Adrenal gland (tissue), 19 donors: ENCODE measurements at places on chromosomes 6 and 20. TPM values are rescaled to one million over a fixed set of nuclear protein-coding genes. Genes with fewer than 3 reads are reported as not detected.
A peak's percentile ranks its signal among the peaks of the same experiment; 100 is the strongest.

The SLX4IP gene
- total RNA-seq, result 6.9 TPM

The SIRPD gene
- total RNA-seq, result not detected

The SIRPG gene
- total RNA-seq, result not detected

The IFNGR1 gene
- total RNA-seq, result 74.0 TPM

The OGFR gene
- 35.7 TPM for total RNA-seq

The MEA1 gene
- total RNA-seq, result 77.8 TPM

The MATN4 gene
- 0.06 TPM for total RNA-seq

The MUC21 gene
- not detected for total RNA-seq

The BCL2L1 gene
- 74.4 TPM for total RNA-seq

The WDR27 gene
- total RNA-seq, result 27.1 TPM

The ISM1 gene
- total RNA-seq, result 0.17 TPM

The RALY gene
- total RNA-seq, result 88.9 TPM

The NANP gene
- total RNA-seq, result 13.6 TPM

The MOXD1 gene
- 29.9 TPM for total RNA-seq

The CNBD2 gene
- 7.2 TPM for total RNA-seq

The ASCC3 gene
- total RNA-seq, result 32.6 TPM

The MYT1 gene
- total RNA-seq, result 0.61 TPM

DNA sequence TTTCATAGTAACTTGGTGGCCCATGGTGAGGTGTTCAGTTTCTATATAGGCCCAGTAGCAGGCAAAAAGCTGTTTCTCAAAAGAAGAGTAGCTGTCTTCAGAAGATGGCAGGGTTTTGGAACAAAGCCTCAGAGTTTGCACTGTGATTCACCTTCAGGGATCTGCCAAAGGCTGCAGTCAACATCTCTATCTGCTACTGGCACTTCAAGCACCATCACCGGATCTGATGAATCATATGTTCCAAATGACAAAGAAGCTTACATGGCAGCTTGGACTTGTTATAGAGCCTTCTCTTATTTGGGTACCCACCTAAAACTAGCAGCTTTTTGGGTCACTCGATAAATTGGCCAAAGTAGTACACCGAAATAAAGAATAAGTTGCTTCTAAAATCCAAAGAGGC lies 39.5 kb downstream of the PKIB start:
- H3K4me1 ChIP-seq, result no peaks in the 10 kb centered on the region
- H3K27ac ChIP-seq, result no peak overlapping the region
- H3K36me3 ChIP-seq, result no peaks in the 10 kb centered on the region
- H3K27me3 ChIP-seq, result no peaks in the 10 kb centered on the region

DNA sequence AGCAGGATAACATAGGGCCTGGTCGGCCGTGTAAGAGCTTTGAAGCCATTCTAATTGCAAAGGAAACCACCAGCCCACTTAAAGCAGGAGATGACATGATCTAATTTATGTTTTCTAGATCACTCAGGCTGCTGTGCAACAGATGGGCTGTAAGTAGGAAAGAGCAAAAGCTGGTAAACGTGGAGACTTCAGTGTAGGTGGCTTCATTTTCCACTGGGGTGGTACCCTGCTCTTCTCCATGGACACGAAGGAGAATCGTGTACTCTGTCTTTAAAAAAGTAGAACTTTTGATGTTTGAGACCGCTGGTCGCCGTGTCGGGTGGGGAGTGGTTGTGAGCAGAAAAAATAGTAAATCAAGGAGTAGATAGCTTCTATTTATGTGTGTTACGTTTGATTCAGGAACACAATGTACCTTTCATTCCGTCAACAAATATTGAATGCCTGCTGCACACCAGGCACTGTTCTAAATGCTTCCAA lies 6.4 kb downstream of the CASS4 start:
- DNase-seq, result no peak
- H3K27ac ChIP-seq, result peak overlapping the region; percentile 48
- H3K4me3 ChIP-seq, result no peak overlapping the region
- no peaks in the 10 kb centered on the region for H3K36me3 ChIP-seq
- no peaks in the 10 kb centered on the region for H3K27me3 ChIP-seq

DNA sequence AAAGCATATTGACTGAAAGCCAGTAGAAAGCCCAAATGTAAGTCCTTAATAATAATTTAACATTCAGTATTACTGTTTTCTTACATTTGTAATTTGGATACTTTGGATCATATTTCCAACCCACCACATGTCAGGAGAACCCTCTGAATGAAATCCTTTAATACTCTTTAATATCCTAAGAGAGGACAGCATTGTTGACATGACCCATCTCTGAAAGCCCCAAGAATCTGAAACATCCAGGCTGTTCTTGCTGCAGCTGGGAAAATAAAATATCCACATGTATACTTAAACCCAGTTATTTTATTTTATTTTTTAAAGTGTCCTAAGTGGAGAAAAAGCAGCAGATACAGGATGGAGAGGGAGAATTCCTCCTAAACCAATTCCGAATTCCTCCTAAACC lies 130.8 kb upstream of the RIPOR2 start:
- H3K27ac ChIP-seq, result no peak overlapping the region
- no peaks in the 10 kb centered on the region for H3K4me1 ChIP-seq
- H3K36me3 ChIP-seq, result no peaks in the 10 kb centered on the region
- no peaks in the 10 kb centered on the region for H3K27me3 ChIP-seq

GRCh38 chr6:98797217-98797994 lies 37.0 kb upstream of the POU3F2 start:
- no peaks in the 10 kb centered on the region for H3K4me1 ChIP-seq
- no peaks in the 10 kb centered on the region for H3K36me3 ChIP-seq
- no peak overlapping the region for H3K27ac ChIP-seq
- H3K4me3 ChIP-seq, result no peak overlapping the region
- DNase-seq, result no peak

- H3K4me3 ChIP-seq, result no peak overlapping the region
- DNase-seq, result no peak
- no peak overlapping the region for H3K27ac ChIP-seq
- no peaks in the 10 kb centered on the region for H3K36me3 ChIP-seq
Measured at GRCh38 chr6:3143158-3143557, 14.2 kb downstream of the TUBB2A start.

DNA sequence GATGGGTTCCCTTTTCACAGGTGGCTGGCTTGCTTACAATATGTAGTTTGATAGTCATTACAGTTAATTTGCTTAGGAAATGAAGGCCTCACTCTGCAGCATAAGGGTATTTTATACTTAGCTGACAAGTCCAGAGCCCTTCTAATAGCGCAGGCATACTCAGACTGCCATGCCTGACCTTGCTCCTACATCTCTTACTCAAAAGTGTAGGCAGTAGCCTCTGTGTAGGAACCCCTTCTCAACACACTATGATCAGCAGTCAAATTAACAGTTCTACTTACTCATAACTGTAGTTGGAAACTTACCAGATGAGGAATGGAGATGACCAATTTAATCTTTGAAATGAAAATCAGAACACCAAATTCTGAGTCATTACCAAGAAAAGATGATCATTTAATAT lies 373.5 kb downstream of the TBC1D32 start:
- no peak overlapping the region for H3K4me3 ChIP-seq
- no peaks in the 10 kb centered on the region for H3K27me3 ChIP-seq
- DNase-seq, result no peak
- H3K36me3 ChIP-seq, result no peaks in the 10 kb centered on the region

DNA sequence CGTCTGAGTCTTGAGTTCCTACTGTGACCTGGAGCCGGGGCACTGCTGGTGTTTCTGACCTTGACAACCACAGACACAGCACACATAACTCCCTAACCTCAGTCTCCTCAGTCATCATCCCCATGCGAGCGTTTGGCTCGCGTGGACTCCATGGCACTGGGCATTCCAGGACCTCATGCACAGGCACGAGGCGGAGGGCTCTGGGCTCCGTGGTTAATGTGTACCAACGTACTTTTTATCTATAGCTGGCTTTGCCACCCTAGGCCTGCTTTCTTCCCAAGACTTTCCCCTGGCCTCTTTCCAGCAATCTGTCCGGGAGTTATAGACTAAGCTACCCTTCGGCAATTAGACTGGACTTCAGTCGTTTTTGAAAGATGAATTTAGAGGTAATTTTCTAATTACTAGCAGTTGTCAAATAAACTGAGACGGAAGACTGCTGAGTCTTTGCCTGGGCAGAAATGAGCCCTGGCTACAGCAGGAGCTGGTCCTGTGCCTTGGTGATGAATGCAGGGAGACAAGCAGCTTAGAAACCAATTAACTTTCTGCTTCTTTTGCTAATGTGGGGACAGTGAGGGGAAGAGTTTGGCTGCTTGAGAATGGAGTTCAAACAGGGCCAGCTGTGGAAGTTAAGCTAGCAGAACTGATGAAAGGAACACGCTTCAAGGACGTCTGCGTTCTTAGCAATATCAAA lies 16.1 kb upstream of the CTCFL start:
- no peaks in the 10 kb centered on the region for H3K27me3 ChIP-seq
- no peak for DNase-seq
- no peak overlapping the region for H3K27ac ChIP-seq
- no peaks in the 10 kb centered on the region for H3K4me1 ChIP-seq

DNA sequence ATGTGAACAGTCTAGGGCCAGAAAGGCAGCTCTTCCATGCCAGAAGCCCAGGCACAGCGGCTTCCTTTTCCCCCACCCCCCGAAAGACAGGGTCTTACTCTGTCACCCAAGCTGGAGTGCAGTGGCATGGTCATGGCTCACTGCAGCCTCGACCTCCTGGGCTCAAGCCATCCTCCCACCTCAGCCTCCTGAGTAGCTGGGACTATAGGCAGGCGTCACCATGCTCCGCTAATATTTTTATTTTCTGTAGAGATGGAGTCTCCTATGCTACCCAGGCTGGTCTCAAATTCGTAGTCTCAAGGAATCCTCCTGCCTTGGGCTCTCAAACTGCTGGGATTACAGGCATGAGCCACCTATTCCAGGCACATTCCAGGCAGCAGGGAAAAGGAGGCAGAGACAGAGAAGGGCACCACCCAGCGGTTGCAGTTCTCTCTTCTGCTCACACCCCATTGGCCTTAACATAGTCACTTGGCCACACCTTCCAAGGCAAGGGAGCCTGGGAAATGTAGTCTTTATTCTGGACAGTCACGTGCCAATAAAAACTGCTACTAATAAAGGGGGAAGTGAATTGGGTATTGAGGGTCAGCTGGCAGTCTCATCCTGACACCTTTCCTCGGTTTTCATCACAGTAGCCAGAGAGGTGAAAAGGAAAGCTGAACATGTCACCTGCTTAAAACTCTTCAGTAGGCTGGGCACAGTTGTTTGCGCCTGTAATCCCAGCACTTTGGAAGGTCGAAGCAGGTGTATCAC lies 205.9 kb downstream of the ZMYND8 start:
- H3K36me3 ChIP-seq, result no peaks in the 10 kb centered on the region
- H3K27me3 ChIP-seq, result no peaks in the 10 kb centered on the region
- peak; percentile 49 for DNase-seq

DNA sequence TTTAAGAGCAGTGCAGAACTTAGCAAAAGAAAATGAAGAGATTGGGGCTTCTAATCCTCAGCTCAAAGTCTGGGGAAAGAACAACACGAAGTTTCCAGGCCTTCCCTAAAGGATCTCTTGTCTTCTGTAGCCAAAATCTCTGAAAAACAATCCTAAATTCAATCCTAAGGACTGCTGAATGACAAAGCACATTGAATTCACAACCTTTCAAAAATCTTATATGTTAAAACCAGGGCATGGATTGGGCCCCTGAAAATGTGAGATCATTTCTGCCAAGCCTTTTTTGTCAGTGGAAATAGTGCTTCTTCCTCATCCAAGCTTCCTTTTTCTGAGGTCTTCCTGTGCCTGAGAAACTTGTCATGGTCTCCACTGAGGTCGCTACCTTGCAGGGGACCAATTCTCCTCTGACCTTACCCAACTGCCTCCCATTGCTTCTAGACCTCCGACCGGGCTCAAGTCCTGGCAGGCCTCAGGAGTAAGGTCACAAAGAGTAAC lies 126.2 kb upstream of the ARID1B start:
- H3K4me1 ChIP-seq, result no peaks in the 10 kb centered on the region
- H3K36me3 ChIP-seq, result no peaks in the 10 kb centered on the region
- H3K27ac ChIP-seq, result no peak overlapping the region
- no peak overlapping the region for H3K4me3 ChIP-seq
- no peaks in the 10 kb centered on the region for H3K27me3 ChIP-seq
- no peak for DNase-seq

- H3K36me3 ChIP-seq, result no peaks in the 10 kb centered on the region
- H3K27ac ChIP-seq, result no peak overlapping the region
- no peak overlapping the region for H3K4me3 ChIP-seq
- no peaks in the 10 kb centered on the region for H3K4me1 ChIP-seq
- no peaks in the 10 kb centered on the region for H3K27me3 ChIP-seq
- DNase-seq, result no peak
Measured at GRCh38 chr6:44685213-44685612, 297.7 kb downstream of the CDC5L start.

DNA sequence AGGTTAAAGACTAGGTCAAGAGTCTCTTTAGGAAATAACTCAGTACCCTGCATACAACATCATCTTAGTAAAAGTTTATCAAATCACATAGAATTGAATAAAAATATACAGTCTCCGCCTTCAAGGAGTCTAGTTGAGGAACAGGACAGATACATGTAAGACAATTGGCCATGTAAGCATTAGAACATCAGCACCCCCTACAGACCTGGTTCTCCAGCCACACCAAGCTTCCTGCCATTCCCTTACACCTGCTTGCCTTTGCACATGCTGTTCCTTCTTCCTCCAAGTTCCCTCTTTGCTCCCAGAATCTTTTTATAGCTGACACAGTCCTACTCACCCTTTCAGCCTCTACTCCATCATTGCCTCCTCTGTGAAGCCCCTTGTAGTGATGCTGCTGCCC lies 187.8 kb upstream of the LRFN2 start:
- no peak overlapping the region for H3K4me3 ChIP-seq
- peaks cover 4% of the 10 kb centered on the region for H3K27me3 ChIP-seq
- no peak for DNase-seq
- no peaks in the 10 kb centered on the region for H3K4me1 ChIP-seq

DNA sequence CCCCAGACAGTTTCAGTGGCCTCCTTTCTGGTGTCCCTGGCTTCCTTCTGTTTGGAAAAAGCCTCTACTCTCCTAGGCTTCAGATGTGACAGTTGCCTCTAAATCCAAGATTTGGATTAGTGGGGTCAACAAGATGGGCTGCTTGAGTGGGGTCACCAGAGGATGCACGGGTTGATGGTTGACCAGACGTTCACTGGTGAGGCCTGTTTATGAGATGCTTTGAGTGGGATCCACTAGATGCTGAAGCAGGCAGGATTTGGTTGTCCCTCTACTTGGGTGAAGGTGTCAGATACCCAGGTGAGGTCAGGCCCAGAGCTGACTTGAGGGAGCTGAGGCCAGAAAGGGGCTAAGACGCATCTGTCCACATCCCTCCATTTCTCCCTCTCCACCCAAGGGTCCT lies 8.1 kb upstream of the DLGAP4 start:
- no peaks in the 10 kb centered on the region for H3K4me1 ChIP-seq
- no peak overlapping the region for H3K4me3 ChIP-seq
- no peaks in the 10 kb centered on the region for H3K36me3 ChIP-seq
- peaks cover 7% of the 10 kb centered on the region for H3K27me3 ChIP-seq
